ENCODE measurements at places on chromosomes 4 and X.

GRCh38 chrX:65643531-65644052, 23.9 kb upstream of the MSN start:
- DNase-seq: no peak

- no peak for DNase-seq
These were observed 41.3 kb upstream of the IGFBP7 start for GRCh38 chr4:57151481-57151880.

DNA sequence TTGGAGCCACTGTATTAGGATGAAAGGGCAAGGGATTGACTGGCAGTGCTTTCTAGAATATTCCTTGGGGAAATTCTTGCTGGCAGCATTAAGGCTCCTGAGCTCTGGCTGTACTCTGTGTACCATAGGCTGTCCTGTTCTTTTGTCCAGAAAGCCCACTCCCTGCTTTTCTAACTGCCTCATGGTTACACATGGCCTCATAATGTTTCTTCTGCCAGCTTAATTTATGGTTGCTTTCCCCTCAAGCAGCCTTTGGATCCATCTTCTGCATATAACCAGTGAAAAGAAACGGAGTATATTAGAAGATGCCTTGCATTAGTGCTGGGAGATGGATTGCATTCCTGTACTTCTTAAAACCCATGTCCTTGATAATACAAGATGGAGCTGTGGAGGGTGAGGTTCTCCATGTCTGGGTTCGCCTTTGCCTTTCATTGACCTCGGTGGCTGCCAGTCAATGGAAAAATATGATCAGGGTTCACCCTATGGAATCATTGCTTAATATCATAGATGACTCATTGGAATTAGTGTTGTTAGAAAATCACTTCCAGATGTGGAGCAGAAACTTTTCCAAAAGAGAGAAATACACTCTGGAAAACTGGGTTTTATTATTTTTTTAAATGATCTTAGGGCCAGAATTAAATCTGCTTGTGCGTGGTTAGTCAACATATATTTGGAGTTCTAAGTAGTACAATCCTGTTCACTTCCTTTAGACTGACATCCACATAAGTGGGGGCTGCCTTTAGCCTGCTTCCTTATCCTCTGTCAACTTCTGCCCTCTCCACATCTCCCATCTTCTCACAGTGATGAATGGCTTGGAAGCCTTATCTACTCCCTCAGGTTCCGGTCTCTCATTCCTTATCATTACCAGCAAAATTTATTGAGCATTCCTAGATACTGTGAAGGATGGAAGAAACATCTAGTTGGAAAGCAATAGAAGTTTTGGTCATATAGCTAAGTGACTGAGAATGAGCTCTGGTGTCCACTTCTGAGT, 24.9 kb downstream of the DOCK11 start:
- no peak for DNase-seq

DNA sequence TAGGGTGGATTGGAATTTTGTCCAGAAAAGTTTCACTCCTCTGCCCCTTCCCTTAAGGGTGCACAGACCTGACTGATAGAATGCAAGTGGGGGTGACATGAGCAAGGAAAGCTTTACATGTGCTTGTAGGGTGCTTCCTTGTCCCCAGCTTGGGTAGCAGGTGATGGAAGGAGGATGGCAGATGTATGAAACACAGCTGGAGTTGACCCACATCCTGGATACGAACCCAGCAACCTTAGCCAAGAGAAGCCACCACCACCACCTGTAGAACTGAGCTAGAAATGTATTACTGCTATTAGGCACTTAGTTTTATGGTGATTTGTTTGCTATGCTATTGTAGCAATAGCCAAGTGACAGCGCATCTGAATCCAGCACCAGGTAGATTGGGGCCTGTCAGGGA, 227.4 kb downstream of the HS3ST1 start:
- DNase-seq: no peak
